GM12865 (cell line): ENCODE measurements at places on chromosomes 16 and 17.

GRCh38 chr17:73103641-73104335 is 11.3 kb upstream of the SLC39A11 start:
- no peak for DNase-seq

- DNase-seq = no peak
These were observed 486 bp downstream of the SYT17 start for GRCh38 chr16:19168371-19169081.

GRCh38 chr16:4409081-4409932 is 7.1 kb downstream of the CORO7 start:
- DNase-seq = no peak

DNA sequence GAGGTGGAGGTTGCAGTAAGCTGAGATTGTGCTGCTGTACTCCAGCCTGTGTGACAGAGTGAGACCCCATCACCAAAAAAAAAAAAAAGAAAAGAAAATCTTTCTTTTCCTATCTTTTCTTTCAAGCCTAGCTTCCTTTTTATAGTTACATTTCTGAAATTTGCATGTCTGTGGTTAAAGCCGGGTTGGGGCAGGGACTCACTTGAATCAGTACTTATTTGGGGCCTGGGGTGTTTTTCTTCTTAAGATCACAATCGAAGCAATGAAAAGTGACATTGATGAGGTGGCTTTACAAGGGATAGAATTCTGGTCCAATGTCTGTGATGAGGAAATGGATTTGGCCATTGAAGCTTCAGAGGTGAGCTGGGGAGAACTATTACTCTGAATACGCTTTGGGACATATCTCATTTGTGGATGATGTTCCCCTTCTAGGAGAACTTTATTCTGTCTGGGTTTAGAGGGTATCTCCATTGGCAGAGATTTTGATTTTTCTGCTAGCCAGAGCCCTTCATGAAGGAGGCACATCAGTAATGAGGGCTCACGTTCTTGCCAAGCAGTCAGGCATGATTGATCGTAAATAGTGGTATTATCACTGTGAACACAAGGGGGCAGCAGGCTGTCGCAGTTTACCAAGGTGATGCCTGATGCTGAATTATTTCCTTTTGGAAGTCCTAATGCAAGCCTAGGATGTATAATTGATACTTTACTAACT is 14.3 kb downstream of the KPNB1 start:
- DNase-seq = peak; percentile 75

DNA sequence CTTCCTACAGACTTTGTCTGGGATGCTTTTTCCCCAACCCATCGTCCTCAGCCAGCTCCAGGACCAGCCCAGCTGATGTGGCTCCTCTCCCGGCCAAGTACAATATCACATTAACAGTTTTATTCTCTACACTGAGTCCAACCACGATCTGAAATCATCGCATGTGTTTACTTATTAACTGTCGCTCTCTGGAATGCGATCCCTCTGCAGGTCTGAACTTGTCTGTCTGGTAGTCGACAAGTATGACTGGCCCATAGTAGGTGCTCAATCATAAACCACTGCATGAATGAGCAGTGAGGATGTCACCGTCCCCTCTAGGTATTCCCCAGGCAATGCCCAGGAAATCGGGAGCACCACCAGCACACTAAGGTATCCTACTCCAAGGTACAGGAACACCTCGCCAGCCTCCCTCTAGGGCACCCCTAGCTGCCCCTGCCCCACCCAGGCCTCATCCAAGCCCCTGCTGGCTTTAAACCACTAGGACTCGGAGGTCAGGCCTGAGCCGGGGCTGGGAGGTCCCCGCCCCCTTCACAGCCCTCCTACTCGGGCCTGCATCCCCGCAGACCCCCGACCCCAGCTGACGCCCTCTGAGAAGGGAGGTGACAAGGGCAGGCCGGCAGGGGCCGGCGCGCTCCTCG is 27.7 kb downstream of the RTN4RL1 start:
- DNase-seq = no peak

DNA sequence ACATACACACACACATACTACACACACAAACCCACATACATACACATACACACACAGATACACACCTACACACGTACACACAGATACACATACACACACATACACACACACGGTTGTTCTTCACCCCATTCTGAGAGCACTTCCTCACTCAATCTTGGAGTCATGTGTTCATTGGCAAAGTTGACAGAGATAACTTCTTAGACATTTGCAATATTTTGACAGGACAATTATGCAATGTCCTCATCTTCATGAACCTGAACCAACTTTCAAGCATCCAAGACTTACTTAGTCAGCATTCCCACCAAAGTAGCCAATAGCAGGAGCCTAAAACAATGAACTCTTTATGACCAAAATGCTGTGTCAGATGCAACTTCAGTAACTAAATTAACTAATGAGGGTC is 77.1 kb upstream of the DNAH17 start:
- no peak for DNase-seq

DNA sequence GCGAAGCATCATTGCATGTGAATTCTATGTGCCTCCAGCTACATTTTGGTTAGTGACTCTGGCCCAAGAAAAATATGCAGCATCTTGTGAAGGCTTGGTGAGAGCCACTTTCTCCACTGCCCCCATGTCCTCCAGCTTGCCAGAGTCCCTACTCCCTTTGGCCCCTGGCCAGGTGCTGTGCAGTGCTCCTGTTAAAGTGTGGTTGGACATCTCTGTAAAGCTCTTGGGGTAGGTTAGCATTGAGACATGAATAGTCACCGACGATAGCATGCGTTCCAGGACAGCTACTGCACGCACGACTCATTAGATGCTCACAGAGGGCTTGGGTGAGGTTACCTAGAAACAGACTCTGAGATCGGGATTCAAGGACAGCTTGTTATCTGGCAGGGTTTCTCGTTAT is 48.6 kb downstream of the FOXL1 start:
- no peak for DNase-seq

DNA sequence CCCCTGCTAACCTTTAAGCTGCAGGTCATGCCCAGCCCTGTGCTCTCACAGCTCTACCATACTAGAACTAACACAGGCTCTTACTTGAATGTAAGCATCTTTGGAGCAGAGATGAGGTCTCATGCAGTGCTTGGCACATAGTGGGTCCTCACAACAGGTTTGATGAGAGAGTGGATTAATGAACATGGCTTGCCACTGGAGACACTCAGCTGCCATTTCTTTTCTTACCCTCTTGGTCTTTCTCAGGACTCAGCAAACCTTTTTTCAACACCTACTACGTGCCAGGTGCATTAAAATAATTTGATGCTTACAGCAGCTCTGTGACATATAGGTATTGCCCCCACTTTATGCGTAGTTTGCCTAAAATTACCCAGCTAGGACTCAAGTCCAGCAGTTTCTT is 133.2 kb downstream of the MSI2 start:
- no peak for DNase-seq
